ENCODE measurements at places on chromosomes 5 and 9.

DNA sequence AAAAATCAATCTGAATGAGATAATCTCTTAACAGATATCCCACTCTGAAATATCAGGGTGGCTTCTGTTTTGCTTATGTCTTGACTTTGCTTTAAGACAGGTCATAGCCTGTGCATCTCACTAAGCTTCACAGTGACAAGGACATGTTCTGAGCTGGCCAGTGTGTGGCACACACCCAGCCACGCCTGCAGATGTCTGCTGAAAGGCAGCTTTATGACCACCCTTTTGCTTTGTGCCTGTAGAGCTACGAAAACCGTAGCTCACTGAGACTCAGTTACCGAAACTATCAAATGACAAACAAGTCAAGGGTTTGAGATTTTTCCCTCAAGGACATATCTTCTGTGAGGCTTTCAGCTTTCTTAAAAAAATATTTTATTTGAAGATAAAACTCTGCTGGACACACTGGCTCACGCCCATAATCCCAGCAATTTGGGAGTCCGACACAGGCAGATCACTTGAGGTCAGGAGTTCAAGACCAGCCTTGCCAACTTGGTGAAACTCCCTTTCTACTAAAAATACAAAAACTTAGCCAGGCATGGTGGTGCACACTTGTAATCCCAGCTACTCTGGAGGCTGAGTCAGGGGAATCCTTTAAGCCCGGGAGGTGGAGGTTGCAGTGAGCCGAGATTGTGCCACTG is 233.2 kb downstream of the SPATA31A1 start:
- no peak for DNase-seq

DNA sequence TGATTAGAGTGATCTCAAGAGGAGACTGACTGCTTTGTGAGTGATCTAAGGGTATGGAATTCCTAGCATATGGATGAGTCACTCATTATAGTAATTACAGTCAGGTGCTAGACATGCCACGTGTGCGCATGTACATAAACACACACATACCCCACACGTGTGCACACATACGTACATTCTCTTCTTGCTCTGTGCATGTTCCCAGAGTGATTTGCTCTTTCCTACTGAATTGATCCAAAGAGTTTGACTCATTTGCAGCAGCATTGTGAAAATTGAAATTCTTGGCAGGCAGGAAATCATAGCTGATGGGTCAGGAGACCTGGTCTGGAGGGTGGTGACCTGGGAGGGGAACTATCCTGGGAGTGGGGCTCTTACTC is 63.8 kb downstream of the ANGPTL2 start:
- DNase-seq = no peak

GRCh38 chr9:36204906-36205547 is 14.3 kb downstream of the CLTA start:
- DNase-seq = peak; percentile 2

DNA sequence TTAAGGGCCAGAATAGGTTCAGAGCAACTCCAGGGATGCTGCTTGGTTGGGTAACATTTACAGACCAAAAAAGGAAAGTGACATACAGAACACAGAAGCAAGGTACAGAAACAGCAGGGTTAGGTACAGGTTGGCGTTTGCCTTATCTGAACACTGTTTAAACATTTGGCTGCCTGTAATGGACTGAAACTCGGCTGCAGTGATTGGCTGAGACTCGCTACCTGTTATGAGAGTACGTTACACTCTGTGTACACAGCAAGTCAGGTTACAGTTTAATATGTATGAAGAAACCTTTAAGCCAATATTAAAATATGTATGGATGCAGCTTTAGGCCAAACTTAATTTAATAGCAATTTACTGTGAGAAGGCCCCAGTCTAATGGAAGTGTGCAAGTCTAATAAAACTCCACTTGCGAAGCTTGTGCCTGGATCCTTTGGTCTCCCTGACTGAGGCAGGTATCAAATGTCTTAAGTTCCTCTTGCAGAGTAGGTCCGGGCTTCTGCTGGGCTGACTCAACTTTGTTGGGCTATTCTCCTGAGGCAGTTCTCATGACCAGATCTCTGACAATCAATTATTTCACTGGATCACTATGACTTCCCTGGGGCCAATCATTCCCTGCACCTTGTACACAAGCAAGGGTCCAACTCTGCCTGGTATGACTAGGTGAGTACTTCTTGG is 204.9 kb downstream of the ZNF462 start:
- no peak for DNase-seq

DNA sequence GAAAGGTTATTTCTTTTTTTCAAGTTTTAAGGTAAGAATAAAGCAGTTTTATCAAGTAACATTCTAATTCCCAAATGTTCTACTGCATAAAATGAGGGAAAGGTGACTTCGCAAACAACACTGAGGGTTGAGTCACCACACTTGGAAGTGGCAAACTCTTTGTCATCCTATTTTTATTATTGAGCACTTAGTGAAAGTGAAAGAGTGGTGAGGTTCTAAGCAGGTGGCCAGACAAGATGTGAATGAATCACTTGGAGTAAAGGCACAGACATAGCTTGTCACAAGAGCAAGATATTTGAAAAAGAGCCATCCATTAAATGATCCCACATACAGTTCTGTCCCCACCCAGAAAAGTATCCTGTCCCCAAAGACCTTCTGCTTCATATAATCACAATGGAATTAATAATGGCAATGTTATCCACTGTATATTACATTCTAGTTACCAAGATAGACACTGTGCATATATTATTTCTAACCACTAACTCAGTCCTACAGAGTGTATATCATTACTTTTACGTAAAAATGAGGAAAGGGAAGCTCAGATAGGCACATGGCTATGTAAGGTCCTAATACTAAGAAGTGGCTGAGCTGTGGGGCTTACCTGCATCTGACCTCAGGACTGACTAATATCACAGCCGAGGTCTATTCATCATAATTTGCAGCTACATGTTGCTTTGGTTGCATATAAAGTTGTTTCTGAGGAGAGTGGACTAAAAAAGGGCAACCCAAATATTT is 730.4 kb upstream of the MEF2C start:
- no peak for DNase-seq

DNA sequence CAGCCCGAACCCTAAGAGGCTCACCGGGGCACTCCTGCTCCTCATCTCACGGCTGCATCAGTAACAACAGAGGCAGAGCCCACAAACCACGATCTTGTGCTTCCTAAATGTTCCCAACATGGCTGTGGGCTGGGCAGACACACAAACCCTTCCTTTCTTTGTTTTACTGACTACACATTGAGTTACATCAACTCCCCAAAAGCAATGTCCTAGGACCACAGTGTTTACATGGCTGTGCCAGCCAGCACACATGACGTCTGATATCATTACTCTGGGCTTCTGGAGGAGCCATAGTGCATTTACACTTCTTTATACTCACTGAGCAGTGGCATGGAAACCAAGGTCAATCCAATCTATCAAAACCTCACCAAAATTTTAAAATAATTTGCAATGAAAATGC is 101.4 kb downstream of the LHFPL2 start:
- DNase-seq = no peak

- DNase-seq = no peak
These were observed 50.8 kb downstream of the CRB2 start for GRCh38 chr9:123406691-123407216.

DNA sequence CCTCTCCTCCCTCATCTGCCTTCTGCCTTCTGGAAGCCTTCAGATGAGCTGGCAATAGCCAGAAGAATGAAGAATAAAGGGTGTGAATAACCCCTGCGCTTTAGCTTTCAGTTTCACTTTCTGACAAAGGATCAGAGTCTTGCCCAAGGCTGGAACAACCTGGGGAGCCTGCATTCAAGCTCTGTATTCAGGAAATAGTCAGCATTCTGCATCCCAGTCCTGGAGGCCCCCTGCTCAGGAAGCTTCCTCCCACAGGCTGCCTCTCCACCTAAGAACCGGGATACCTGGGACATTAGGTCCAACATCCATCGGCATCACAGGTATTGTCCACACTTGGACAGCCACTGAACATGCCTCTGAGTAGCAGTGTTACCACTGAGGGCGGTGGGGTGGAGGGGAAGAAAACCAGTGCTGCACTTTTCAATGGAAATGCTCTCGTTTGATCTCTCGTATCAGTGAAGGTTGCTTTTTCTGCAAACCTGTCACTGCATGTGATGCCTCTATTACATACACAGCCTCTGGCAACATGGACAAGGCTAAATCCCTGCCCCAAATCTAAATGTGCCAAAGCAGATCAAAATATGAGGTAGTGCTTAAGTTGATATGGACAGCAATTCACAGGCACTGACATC is 39.8 kb upstream of the ACO1 start:
- no peak for DNase-seq

DNA sequence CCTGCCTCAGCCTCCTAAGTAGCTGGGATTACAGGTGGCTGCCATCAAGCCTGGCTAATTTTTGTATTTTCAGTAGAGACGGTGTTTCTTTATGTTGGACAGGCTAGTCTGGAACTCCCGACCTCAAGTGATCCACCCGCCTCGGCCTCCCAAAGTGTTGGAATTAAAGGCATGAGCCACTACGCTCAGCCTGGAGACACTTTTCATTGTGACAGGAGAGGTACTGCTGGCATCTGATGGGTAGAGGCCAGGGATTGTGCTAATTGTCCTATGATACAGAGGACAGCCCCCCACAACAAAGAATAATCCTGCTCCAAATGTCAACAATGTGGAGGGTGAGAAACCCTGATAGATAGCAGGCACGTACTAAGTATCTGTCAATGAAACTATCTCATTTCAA is 91.3 kb upstream of the SLC25A48 start:
- no peak for DNase-seq

- DNase-seq = no peak
These were observed 209.5 kb downstream of the FANCC start for GRCh38 chr9:95107976-95108375.

GRCh38 chr5:74319076-74319475 is 321.5 kb downstream of the ENC1 start:
- no peak for DNase-seq

DNA sequence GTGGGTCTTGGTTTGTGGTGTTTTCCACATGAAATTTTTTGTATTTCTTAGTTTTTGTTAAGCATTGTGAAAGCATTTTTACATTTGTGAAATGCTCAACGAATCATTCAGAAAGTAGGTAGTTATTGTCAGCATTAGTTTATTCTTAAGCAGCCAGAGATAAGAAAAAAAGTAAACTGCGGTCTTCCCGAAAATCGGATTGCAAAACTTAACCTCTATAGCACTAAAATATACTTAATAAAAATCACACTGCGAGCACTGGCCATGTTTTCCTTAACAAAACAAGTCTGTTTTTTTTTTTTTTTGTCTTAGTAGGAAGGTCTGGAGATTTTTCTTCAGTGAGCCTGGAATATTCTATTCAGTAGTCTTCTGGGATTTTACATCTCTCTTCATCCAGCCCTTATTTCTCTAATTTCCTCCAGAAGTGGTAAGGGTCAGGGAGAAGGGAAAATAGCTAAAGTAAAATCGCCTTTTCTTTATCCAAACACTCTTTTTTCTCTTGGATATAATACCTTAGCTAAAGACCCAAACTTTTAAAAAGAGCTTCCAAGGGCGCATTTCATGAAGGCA is 289.9 kb downstream of the DMAC1 start:
- DNase-seq = no peak

DNA sequence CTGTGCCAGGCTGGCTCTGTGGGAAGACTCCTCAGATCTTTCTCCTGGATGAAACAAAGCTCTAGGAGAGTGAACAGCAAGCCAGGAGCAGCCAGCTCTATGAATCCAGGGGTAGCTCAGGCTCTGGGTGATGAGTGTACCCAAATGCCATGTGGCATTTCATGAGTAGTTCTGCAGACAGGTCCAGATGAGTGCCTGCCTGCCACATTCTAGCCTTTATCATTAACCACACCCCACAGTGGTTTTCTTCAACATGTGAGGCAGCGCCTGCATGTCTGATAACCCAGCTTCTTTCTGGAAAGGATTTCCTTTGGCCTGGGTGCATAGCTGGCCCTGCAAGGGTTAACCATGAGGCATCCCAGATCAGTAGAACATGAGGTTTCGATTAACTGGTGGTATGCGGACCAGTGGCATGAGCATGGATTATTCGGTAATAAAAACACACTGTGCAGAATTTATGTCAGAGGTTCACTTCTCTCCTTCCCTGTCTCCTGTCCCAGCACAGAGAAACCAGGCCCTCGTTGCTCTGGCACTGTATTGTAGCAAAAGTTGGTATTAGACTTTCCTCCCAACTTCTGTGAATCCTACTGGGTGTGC is 381.9 kb upstream of the ZNF462 start:
- no peak for DNase-seq

GRCh38 chr9:123938401-123938800 is 8.5 kb upstream of the DENND1A start:
- no peak for DNase-seq

- DNase-seq = no peak
These were observed 3.8 kb downstream of the PSD2 start for GRCh38 chr5:139799359-139799758.

- no peak for DNase-seq
These were observed 31.6 kb upstream of the ELL2 start for GRCh38 chr5:95993266-95993665.

- no peak for DNase-seq
These were observed 16.2 kb upstream of the CORO2A start for GRCh38 chr9:98208635-98209034.

DNA sequence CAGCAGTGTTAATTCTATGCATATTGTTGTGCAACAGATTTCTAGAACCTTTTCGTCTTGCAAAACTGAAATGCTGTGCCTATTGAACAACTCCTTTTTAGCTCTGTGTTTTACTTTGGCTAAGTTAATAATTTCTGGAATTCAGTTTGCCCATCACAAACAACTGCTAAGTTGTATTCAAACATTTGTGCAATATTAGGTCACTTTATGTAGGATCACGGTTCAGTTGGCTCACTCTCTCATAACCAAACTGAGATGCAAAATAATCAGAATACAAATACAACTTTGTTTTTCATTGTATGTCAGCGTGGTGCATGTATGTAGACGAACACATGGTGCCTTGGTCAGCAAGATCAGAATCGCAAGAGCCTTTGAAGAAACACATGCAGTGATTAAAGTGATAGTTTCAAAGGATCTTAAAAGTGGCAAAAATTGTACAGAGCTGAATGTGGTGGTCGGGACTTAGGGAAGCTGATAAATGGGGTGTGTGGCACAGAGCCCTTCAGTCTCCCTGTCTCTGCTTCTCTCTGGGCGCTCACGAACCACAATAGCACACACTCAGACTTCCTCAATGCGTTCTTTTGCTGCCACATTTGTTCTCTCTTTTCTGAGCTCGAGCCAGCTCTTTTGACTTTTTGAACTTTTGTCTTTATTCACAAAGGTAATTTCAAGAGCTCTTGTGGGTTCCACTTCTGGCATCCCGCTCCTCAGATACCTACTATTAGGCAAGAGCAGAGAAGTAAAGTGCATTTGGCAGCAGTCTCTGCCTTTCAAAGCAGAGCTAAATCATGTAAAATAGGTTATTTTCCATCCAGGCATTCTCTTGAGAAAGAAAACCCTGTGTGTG is 112.4 kb upstream of the CTSL start:
- DNase-seq = peak; percentile 77
